Thymus (tissue), 14 donors: ENCODE measurements at places on chromosomes 1 and 21. TPM values are rescaled to one million over a fixed set of nuclear protein-coding genes. Genes with fewer than 3 reads are reported as not detected.

DNA sequence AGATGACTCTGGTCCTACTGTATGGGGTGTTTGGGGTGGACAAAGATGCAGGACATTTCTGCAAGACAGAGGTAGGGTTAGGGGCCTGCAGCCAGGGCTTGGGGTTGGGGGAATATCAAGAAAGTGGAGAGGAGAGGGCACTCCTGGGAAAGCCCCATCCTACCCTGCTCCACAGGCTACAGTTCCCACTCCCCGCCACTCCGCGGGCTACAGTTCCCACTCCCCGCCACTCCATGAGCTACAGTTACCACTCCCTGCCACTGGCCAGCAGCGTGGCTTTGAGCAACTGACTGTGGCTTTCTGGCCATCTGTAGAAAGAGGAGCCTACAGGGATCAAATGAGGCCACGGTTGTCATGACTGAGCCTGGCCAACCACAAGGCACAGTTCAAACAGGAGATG is 93.8 kb upstream of the GRIK3 start:
- H3K36me3 ChIP-seq = no peaks in the 10 kb centered on the region
- no peak overlapping the region for H3K27ac ChIP-seq
- H3K27me3 ChIP-seq = no peaks in the 10 kb centered on the region

- H3K4me3 ChIP-seq = no peak overlapping the region
- no peaks in the 10 kb centered on the region for H3K4me1 ChIP-seq
- H3K27me3 ChIP-seq = no peaks in the 10 kb centered on the region
- DNase-seq = no peak
- peaks cover 62% of the 10 kb centered on the region for H3K36me3 ChIP-seq
Measured at GRCh38 chr1:39297551-39297950, 93.1 kb downstream of the MACF1 start.

DNA sequence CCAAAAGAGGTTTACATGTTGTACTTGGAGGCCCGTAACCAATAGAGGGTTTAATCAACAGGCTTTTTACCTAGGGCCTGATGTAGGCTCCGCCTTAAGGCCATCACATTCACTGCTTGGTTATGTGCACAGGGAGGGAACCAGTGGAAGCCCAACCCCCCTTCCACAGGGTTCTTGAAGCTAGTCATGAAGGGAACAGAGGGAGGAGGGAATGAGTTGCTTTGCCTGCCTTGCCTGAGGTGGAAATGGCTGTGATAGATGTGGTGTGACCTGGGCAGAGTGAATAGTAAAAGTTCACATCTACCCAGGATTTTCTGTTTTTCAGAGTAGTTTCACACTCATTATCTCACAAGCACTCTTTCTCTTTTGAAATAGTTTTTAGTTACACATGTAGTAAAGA is 215.1 kb downstream of the ST6GALNAC3 start:
- no peaks in the 10 kb centered on the region for H3K36me3 ChIP-seq
- no peak overlapping the region for H3K4me3 ChIP-seq
- no peak for DNase-seq
- H3K27me3 ChIP-seq = no peaks in the 10 kb centered on the region
- H3K4me1 ChIP-seq = peaks cover 55% of the 10 kb centered on the region

SGIP1 gene
- 0.57 TPM for total RNA-seq
